ENCODE measurements at places on chromosomes 7 and 10.

DNA sequence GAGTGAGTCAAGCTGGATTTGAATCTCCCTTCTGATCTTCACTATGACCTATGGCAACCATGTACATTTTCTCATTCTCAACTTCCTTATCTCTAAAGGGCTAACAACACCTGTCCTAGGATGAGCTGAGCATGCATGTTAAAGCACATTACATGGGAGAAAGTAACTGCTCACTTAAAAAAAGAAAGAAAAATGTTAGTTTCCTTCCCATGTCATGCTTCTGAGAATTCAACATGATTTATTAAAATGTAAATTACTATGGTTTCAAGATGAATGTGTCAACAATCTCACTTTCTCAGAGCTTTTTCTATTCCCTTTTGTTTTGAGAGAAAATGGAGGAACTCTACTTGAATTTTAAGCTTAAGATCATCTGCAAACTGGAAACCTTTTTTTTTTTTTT is 295.3 kb downstream of the SKIDA1 start:
- no peak for DNase-seq

DNA sequence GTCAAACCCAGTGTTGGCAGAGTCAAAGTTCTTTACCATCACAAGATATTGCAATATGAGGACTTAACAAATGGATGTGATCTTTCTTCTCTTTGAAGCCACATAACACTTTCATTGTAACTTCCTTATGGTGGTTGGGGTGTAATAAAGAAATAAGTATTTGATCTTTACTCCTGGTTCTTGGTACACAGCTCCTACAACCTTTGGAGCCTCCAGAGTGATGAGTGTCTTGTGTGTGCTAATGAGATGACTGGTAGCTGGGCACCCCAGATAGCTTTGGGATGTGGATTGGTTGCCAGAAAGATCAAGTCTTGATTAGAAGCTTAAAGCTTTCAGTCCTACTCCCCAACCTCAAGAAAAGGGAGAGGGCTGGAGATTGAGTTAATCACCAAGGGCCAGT is 31.1 kb upstream of the YAE1 start:
- DNase-seq: no peak

- no peak for DNase-seq
Observed at GRCh38 chr10:4617589-4617988, 208.4 kb upstream of the AKR1E2 start.

- DNase-seq: no peak
Observed at GRCh38 chr10:11177926-11178471, 160.3 kb downstream of the CELF2 start.

- DNase-seq: no peak
Observed at GRCh38 chr10:31148951-31149350, 117.3 kb upstream of the ZNF438 start.

DNA sequence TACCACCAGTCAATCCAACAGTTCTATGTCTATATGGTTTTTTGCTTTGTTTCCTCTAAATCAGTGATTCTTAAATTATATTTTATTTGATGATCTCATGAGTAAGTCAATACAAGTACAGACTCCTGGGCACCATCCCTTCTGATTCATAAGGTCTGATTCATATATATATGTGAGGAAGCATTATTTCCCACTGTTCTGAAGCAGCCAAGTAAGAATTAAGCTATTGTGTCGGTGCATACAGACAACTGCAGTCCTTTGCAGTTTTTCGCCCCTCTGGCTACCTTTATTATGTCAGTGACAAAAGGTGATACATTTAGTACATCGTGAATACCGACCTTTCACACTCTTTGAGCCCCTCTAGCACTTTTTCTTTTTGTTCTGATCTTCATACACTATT is 1079.6 kb upstream of the C7orf33 start:
- DNase-seq: no peak

- DNase-seq: no peak
Observed at GRCh38 chr7:94530109-94530508, 20.5 kb downstream of the CASD1 start.

GRCh38 chr10:133347710-133348517 is 741 bp downstream of the PRAP1 start:
- DNase-seq: no peak

DNA sequence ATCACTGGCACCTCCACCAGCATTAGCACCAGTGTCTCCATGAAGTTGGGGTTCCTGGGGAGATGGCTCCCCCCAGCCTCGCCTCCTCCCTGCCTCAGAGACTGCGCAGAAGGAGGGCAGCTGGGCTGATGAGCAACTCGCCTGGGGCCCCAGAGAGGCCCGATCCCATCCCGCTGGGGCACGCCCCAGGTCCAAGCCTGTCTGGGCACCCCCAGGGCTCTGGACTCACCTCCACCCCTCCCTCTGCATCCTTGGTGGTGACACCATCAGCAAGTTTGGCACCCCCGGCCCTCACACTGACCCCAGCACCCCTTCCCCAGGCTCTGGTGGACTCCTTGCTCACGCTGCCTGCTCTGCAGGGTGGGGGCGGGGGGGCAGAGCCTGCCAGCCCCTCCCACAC is 89.5 kb downstream of the LHPP start:
- DNase-seq: no peak

GRCh38 chr10:16519908-16520861 is 1.5 kb downstream of the C1QL3 start:
- no peak for DNase-seq

GRCh38 chr10:501596-501995 is 187.9 kb downstream of the DIP2C start:
- DNase-seq: no peak

GRCh38 chr7:123096434-123096833 is 100.9 kb upstream of the TAS2R16 start:
- DNase-seq: no peak

- DNase-seq: no peak
Observed at GRCh38 chr10:59271160-59271559, 91.2 kb downstream of the FAM13C start.

- no peak for DNase-seq
Observed at GRCh38 chr10:15485684-15486316, 114.7 kb upstream of the FAM171A1 start.

DNA sequence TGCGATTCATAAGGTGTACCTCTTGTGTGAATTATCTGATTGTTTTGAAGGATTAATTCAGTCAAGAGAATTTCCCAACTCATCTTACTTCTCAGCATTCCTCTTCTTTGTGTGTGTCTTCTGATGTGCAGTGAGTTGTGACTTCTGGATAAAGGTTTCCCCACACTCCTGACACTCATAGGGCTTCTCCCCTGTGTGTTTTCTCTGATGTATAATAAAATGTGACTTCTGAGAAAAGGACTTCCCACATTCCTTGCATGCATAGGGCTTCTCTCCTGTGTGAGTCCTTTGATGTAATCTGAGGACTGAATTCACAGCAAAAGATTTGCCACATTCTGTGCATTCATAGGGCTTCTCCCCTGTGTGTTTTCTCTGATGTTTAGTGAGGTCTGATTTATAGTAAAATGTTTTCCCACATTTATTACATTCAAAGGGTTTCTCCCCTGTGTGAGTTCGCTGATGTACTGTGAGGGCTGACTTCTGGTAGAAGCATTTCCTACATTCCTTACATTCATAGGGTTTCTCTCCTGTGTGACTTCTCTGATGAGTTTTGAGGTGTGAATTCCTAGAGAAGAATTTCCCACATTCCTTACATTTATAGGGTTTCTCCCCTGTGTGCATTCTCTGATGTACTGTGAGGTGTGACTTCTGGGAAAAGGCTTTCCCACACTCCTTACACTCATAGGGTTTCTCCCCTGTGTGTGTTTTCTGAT is 24.2 kb downstream of the ZNF25 start:
- DNase-seq: no peak
